ENCODE measurements at places on chromosomes 1 and 21.

DNA sequence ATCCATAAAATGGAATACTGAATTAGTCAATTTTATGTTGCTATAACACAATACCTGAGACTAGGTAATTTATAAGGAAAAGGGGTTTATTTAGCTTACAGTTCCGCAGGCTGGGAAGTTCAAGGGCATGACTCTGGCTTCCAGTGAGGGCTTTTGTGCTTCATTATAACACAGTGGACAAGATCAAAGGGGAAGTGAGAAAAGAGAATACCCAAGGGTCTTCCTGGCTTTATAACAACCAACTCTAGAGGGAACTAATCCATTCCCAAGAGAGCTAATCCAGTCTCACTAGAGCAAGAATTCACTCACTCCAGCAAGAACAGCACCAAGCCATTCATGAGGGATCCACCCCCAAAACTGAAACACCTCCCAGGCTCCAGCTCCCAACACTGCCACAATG is 3.1 kb downstream of the KIFAP3 start:
- no peak for DNase-seq

- no peak for DNase-seq
These were observed 40.2 kb upstream of the FCER1A start for GRCh38 chr1:159261721-159262494.

- peak; percentile 34 for DNase-seq
These were observed 12.2 kb downstream of the ZDHHC18 start for GRCh38 chr1:26838474-26839338.

DNA sequence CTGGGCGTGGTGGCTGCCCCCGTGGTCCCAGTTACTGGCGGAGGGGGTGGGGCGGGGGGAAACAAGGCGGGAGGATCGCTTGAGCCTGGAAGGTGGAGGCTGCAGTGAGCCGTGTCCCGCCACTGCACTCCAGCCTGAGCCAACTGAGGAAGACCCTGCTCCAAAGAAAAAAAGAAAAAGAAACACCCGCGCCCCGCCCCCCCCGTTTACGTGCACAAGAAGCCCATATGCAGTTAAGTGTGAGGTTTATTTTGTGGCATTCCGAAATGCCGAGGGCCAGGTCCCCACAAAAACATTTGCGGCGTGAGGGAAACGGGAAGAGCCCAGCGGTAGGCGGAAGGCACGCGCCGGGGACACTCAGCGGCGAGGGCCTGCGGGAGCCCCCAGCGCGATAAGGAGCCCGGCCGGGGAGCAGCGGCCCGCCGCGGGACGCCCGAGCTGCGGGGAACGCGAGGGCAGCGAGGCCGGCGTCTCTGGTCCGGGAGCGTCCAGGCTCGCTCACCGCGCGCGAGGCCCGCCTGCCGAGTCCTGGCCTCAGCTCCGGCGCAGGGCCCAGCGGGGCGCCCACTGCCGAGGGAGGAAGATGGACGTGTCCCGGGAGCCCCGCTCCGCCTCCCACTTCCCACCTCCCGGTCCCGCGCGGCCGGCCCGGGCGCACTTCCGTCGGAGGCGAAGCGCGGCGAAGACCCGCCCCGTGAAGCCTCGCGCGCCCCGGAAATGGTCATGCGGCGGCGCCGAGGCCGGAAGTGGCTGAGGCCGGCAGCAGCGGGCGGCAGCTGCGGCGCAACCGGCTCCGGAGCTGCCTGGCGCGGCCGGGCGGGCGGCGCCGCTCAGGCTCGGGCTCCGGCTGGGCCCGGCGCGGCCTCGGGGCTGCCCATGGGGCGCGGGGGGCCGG is at the start of gene TRAPPC10:
TRAPPC10 (plus strand) TSS at position 731 of the 895 bp plus-strand sequence. CDS start 185 bp downstream, outside the sequence.
- peak; percentile 68 for DNase-seq

- DNase-seq: no peak
These were observed 30.1 kb upstream of the GPR137B start for GRCh38 chr1:236112332-236112627.

- no peak for DNase-seq
These were observed 22.0 kb downstream of the CNST start for GRCh38 chr1:246588159-246588721.

DNA sequence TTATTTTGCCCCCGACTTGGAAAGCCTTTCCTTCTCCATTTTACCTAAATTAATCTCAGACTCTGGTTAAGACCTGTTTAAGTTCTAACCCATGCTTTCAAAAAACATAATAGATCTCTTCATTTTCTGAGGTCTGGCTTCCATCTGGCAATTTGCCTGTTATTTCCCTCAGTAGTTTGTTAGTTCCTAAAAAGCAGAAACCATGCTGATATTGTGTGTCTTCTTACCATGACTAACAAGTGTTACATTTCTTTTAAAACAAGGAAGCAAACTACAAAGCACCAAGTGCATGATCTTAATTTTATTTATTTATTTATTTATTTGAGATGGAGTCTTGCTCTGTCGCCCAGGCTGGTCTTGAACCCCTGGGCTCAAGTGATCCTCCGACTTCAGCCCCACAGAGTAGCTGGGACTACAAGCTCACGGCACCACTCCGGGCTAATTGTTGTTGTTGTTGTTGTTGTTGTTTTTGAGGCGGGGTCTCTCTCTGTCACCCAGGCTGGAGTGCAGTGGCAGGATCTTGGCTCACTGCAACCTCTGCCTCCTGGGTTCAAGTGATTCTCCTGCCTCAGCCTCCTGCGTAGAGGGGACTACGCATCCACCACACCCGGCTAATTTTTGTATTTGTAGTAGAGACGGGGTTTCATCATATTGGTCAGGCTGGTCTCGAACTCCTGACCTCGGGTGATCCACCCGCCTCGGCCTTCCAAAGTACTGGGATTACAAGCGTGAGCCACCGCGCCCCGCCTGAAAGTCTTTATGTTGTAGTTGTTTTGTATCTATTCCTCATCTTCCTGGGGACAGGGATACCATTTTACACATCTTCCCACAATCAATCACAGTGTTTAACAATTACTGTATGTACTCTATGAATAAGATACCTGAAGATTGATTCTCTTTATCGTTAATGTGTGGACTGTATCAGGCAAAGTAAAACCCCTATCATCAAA is 1.3 kb upstream of the PATJ start:
- DNase-seq: no peak

DNA sequence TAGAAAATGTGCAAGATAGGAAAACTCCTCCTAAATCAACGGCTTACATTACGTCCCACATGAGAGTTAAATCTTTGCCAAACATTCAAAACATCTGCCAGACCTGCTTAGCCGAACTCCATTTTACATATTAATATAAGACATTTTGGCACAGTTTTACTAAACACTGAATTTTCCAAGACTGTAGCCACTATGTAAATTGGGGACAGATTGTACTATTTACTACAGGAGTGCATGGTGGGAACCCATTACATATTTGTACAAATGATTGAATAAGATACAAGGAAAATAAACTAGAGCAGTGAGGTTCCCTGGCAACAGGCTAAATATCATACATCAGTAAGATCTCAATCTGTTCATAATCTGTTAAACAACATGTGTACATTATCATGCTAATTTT is 1234.4 kb downstream of the KCNT2 start:
- DNase-seq: no peak

GRCh38 chr1:194155962-194156361 is 969.5 kb upstream of the B3GALT2 start:
- no peak for DNase-seq

DNA sequence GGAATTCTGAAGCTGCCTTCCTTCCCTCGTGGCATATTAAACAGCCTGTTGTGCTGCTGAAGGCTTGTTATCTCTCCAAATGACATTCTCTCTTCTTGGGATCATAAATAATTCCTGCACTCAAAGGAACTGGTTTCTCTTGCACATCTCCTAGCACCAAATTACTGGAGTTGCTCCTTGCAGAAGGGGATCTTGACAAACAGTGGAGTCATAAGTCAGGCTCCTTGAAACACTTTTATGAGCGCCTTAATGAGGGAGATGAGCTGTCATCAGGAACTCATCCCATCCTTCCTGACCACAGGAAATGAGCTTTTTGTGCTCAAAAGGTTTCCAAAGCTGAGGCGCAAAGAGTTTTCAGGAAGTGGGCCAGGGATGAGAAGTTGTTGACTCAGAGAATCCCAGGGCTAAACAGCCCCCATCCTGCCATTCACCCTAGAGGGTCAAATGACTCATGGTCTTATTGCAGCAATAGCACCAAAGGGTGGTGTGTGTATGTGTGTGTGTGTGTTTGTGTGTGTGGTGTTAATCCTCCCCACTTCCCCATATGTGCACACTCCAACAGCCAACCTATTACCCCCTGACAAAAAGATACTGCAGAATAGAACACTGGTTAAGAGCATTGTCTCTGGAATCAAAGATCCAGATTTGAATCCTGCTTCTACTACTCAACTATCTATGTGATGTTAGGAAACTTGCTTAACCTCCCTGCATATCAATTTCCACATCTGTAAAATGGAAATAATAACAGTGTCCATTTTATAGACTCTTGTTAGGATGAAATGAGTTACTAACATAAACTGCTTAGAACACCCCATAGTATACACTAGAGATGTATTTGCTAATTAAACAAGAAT is 2.8 kb upstream of the PHC2 start:
- DNase-seq: no peak

GRCh38 chr1:159925719-159926078 is 392 bp upstream of the TAGLN2 start:
- no peak for DNase-seq

GRCh38 chr1:159921251-159921650 is 4.1 kb downstream of the TAGLN2 start:
- DNase-seq: no peak

GRCh38 chr1:92848201-92848600 is 16.4 kb downstream of the RPL5 start:
- DNase-seq: no peak

DNA sequence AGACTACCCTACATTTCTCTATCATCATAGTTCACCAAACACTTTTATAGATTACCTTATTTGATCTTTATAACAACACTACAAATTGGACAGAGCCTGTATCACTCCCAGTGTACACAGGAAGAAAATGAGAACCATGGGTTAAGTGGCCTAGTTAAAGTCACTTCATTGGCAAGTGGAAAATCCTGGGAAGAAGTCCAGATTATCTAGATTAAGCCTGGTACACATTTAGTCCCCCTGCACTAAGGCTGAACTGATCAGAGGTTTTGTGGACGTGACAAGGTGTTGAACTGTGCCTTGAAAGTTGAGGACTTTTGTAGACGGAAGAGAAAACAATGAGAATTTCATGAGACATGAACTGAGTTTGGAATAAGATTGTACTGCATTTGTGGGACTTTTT is 7.5 kb upstream of the USH2A start:
- no peak for DNase-seq

GRCh38 chr1:228883535-228883934 is 148.3 kb downstream of the RHOU start:
- DNase-seq: no peak

- DNase-seq: no peak
These were observed 3.8 kb downstream of the UBE2G2 start for GRCh38 chr21:44797775-44798174.

- no peak for DNase-seq
These were observed 5.8 kb upstream of the PEAR1 start for GRCh38 chr1:156887734-156888133.

- DNase-seq: no peak
These were observed 26.2 kb upstream of the CD1D start for GRCh38 chr1:158154501-158154900.

GRCh38 chr1:151612501-151613281 is 841 bp downstream of the SNX27 start:
- no peak for DNase-seq

- no peak for DNase-seq
These were observed 2.9 kb downstream of the ZBTB40 start for GRCh38 chr1:22454476-22455056.

- DNase-seq: no peak
These were observed 57.4 kb downstream of the UCK2 start for GRCh38 chr1:165884690-165885304.
